ENCODE measurements at places on chromosomes 6 and 20.

GRCh38 chr6:162294029-162294428 is 433.5 kb downstream of the PRKN start:
- DNase-seq: no peak

DNA sequence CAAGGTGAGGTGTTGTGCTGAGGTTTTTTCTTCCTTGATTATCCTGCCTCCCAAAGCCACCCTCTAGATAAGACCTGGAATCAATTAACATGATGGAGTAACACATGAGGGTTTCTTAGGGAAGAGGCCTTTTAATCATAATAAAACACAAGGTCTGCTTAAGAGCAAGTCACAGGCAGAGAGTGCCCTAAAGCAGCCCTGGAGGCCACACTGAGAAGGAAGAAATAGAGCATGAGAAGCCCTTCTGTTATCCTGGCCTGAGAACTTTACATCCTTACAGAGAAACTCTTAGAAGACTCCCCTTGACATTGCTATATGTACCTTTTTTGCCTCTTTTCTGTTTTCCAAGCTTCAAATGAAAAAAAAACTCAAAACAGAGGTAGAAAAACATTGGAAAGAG is 132.3 kb downstream of the CEP57L1 start:
- DNase-seq: no peak

GRCh38 chr6:14520536-14520935 is 403.0 kb downstream of the CD83 start:
- DNase-seq: no peak

DNA sequence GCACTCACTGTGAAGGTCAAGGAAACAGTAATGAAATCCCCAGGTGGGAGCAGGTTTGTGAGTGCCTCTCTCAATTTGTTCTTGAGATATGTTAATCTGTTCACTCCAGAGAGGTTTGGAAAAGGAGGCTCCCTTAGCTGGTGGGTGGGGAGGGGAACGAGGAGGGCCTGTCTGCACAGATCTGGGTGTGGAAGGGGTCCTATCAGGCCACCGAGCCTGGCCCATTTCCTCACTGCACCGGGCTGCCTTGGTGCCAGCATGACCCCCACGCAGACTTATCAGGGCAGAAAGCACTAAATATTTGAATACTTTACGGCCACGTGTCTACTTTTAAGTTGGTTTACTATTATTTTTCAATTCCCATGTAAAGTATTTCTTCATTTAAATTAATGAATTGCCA is 8.3 kb downstream of the AGPAT4 start:
- no peak for DNase-seq

DNA sequence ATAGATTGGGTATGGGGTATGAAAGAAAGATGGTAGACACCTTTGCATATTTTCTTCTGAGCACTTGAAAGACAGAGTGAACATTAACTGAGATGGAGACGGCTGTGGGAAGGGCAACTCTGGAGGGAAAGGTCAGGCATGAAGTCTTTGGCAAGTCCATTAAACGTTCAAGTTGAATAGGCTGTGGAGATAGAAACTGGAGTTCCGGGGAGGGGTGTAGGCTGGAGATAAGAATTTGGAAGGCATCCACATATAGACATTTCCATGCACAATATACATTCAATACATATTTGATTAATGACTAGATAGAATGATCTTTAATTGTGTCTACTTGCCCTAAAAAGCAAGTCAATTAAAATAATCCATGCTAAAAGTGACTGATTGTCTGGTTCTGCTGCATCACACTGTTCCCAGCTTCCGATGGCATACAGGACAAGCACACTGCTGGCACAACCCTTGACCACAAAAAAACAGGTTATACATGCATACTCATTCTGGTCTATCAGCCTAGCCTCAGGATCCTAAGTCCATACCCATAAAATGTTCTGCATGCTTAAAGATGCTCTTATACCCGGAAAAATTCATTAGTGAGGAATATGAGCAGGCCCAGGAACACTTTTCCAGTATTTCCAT is 1.9 kb upstream of the MYLK4 start:
- no peak for DNase-seq

GRCh38 chr20:49715466-49715865 is 1.8 kb upstream of the B4GALT5 start:
- DNase-seq: no peak

DNA sequence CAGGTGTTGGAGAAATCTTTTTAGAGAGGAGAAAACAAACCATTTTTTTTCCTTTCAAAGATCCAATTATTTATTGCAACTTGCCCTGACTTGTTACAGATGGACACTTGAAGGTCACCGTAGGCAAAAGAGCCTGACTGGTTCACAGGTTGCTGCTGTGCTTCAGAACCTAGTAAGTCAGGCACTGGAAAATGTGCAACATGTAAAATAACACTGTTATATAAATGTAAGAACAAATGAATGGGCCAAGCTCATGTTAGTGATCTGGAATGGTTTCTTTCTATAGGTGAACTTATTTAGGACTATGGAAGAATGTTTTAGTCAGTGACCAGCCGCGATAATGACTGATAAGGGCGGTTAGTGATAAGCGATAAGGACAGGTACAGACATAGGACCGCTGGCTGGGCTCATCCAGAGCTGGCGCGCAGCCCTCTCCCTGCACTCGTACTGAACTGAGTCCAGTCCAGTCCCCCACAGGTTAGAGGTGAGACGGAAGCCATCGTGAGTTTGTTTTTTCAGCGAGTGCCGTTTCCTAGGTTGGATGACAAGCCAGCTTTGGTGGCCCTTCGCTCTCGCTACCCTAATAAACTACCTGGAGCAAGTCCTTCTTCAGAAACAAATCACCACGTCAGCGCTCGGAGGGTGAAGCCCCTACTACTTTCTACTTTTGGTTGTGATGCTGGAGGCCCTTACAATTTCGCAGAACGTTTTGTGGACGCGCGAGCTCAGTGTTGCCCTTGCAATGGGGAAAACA is 94.4 kb upstream of the PRDM1 start:
- DNase-seq: no peak

DNA sequence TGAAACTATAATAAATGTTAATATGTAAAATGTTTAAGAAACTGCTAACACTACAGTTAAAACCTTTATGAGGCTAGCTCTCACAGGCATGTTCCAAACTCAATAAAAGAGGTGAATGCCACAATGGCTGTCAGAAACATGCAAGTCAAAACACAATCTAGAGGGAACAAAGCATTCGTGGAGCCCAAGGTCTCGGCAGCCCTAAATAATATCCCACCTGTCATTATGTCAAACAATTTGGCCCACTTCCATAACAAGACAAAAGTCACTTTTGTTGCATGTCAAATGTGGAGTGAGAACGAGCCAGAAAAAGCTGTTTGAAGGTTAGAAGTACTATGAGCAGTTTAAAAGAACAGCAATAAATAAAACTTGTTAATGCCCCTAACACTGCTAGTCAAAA is 181.9 kb downstream of the GMDS start:
- DNase-seq: no peak

DNA sequence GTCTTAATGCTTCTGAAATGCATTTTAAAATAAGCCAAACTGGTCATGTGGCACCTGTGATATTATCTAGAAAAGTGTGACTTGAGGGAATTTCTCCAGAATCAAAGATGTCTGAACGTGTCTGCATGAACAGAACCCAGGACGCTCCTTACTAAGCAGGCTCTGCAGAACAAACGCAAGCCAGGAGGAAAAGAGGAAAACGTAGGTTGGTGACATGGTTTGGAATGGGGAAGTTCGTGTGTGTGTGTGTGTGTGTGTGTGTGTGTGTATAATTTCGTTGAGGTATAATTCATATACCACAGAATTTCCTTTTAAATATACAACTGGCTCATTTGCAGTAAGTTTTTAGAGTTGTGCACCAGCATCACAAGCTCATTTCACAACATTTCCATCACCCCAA is 200.5 kb upstream of the FOXQ1 start:
- DNase-seq: no peak

GRCh38 chr6:36660771-36661471 is 17.6 kb upstream of the CDKN1A start:
- no peak for DNase-seq

DNA sequence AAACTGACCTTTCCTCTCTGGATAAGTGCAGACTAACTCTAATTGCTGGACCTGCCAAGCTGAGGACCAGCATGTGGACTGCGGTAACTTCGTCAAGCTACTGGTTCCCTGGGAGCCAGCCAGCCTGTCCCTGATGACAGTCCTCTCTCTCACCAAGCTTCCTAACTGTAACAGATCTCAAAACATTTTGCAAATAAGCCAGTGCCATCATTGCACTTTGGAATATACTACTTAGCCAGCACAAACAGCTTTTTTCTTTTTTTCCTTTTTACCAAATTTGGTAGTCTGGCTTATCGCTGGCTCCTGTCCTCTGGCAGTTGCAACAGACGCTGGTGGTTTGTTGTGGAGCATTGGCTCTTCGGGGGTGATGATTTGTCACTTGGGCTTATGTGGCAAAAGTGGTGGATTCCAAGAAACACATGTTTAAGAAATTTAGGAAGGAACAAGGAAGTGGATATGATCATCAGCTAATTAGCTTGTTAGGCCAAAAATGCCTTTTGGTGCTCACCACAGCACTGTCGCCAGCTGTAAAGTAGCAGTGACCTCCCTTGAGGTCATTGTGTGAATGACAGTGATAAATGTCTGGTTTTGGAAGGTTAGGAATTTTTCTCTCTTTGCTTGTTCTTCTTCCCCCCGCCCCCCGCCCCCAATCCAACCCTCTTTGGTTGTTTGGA is 171.7 kb downstream of the CLIC5 start:
- no peak for DNase-seq

DNA sequence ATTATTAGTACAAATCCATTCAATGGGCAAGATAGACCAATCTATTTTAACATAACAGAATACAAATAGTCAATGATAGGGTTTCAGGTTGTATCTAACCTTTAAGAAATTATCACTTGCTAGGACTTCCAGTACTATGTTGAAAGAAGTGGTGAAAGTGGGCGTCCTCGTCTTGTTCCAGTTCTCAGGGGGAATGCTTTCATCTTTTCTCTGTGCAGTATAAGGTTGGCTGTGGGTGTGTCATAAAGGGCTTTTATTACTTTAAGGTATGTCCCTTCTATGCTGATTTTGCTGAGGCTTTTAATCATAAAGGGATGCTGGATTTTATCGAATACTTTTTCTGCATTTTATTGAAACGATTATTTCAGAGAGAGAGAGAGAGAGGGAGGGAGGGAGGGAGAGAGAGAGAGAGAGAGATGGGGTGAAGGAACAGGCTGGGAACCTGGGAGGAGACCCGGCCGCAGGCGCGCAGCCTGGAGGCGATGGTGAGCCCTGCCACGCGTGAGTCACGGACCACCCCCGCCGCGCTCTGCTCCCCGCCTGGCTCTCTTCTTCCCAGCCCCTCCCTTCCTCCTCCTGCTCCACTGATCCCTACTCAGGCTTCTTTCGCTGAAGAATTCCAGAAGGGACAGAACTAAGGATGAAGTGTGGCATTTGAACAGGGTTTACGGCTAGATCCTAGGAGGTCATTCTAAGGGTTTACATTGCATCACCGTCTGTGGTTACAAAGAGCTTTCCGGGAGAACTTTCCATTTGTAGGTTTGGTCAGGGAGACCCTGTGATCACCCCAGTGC is 45.5 kb upstream of the HLA-E start:
- DNase-seq: no peak

GRCh38 chr6:147974376-147974775 is 368.3 kb upstream of the SASH1 start:
- DNase-seq: no peak

DNA sequence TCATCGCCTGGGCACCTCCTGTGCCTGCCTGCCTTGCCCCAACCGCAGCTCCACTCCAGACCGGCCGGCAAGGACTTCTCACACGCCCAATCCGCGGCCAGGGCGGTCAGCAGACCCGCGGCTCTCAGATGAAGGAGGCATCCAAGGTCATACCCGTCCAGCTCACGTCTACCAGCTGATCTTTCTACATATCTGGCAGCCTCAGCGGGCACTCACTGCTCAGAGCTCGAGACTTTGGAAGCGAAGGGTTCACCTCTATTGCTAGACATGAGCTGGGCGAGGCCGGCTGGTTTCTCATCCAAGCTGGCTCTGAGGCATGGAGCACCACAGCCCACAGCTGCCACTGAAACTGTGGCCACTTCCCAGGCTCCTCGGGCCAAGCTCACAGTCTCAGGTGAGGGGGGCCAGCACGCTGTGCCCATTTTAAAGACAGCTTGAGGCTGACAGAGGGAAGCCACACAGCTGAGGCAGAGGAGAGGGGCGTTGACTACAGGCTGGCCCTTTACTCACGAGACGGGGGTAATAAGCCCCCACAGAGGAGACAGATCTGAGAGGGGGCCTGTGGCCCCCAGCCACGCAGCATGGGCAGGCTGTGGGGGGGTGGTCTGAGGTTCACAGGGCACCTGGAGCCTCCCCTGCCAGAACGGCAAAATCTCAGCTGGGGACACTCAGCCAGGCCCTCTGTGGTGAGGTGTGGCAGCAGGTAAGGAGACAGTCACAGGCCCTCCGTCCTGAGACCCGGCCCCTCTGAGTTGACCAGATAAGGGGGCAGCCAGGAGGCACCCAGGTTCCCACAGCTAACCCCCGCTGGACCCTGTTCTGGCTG is 2.0 kb downstream of the LAMA5 start:
- no peak for DNase-seq

DNA sequence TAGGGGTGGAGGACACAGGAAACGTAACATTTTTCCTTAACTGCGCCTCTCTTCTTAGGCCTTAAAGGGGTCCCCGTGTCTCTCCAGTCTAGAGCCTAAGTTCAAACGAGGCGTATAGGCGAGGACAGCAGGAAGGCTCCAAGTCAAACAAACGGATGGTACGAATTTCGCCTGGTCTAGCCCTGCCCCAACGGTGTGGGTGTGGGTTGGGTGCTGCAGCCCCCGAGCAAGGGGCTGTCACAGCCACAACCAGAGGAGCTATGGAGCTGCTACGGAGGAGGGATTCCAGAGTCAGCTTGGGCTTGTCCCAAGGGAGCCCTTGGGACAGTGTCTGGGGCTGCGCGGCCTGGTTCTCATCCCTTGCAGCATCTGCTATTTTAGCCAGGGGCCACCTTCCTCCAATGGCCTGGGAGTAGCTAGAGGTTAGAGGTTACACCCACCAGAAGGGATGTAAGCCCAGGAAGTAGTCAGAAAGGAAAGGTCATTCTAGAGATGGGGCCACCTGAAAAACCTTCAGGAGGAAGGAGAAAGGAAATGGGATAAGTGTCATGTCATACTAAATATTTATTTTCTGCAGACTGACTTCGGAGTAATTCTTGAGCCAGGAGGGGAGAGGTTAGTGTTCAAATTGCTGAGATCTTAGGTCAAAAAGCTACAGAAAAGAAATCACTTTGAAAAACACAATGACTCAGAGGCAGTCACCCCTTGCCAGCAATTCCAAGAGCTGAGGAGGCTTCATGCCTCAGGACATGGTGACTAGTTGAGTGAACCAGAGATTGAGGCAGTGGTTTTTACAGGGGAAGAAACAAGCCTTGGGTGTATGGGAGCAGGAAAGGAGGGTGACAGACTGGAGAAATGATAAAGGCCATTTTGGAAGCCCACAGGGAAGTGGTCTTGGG is 21.7 kb downstream of the VPS52 start:
- no peak for DNase-seq

- no peak for DNase-seq
Measured at GRCh38 chr20:64051033-64051452, 1.6 kb upstream of the SOX18 start.

- no peak for DNase-seq
Measured at GRCh38 chr6:31580438-31580740, 1.8 kb downstream of the LTB start.

GRCh38 chr20:34663213-34663943 is 13.5 kb downstream of the PIGU start:
- no peak for DNase-seq
